Lung (tissue), 17 donors: ENCODE measurements at places on chromosomes 12 and 14. TPM values are rescaled to one million over a fixed set of nuclear protein-coding genes. Genes with fewer than 3 reads are reported as not detected.

Gene ENDOU
- not detected for total RNA-seq

Gene IL31
- not detected for total RNA-seq

Gene ZNF385A
- total RNA-seq, result 7.6 TPM

Gene TMEM119
- 22.5 TPM for total RNA-seq

Gene ST8SIA1
- total RNA-seq, result 20.9 TPM

Gene MANSC4
- total RNA-seq, result not detected

Gene TAS2R8
- not detected for total RNA-seq

Gene RIN3
- total RNA-seq, result 28.1 TPM

Gene KDM5A
- 101 TPM for total RNA-seq

Gene MMP17
- total RNA-seq, result 1.7 TPM

Gene LRRC43
- total RNA-seq, result 11.6 TPM

Gene SERPINA1
- total RNA-seq, result 1,581 TPM

Gene A2M
- total RNA-seq, result 2,674 TPM

Gene KERA
- not detected for total RNA-seq

Gene KRT81
- 0.61 TPM for total RNA-seq

Gene TTC9
- total RNA-seq, result 7.5 TPM

Gene NRIP2
- 1.1 TPM for total RNA-seq

Gene PROX2
- total RNA-seq, result not detected

Gene USP44
- total RNA-seq, result 18.6 TPM

Gene EMP1
- total RNA-seq, result 348 TPM

Gene TSPAN19
- total RNA-seq, result 13.7 TPM

Gene LIN7A
- 21.7 TPM for total RNA-seq

Gene CELA1
- total RNA-seq, result not detected

Gene CCT2
- total RNA-seq, result 122 TPM

Gene C12orf54
- 1.5 TPM for total RNA-seq

Gene RPGRIP1
- 0.43 TPM for total RNA-seq

Gene POMT2
- 14.0 TPM for total RNA-seq

Gene SIRT4
- total RNA-seq, result 1.2 TPM
